Caco-2 (cell line): ENCODE measurements at places on chromosomes 11 and 22. TPM values are rescaled to one million over a fixed set of nuclear protein-coding genes. Genes with fewer than 3 reads are reported as not detected.
A peak's percentile ranks its signal among the peaks of the same experiment; 100 is the strongest.

Gene TRIM49
- total RNA-seq = not detected in 2 replicates

Gene ZC3H12C
- 11.4 and 11.7 TPM in 2 replicates for total RNA-seq

GRCh38 chr11:76823481-76824028, 37.2 kb upstream of the ACER3 start:
- DNase-seq = no peak

GRCh38 chr11:36292311-36292722, 3.1 kb upstream of the COMMD9 start:
- peak; percentile 32 for DNase-seq

Gene RIBC2
- 11.5 and 14.1 TPM in 2 replicates for total RNA-seq

- no peak for DNase-seq
Observed at GRCh38 chr22:37705205-37705604, 8.4 kb downstream of the TRIOBP start.

DNA sequence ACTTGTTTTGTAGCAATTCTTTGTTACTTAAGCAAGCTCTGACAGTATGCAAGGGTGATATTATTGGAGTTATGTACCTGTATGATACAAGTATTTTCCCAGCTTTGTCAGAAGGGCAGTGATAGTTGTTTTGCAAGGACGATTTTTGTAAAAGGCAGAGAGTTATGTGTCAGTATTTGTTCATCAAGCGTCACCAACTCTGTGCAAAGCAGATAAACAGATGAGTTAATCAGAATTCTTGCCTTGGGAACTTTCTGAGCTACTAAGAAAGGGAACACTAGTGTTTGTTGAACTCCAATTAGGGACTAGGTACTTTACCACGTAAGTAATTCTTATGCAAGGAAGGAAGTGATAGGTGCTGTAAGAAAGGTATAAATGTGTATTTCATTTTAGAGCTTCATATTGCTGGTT, 1.4 kb downstream of the USP47 start:
- no peak for DNase-seq
